ENCODE measurements at places on chromosomes 3 and 15.
A peak's percentile ranks its signal among the peaks of the same experiment; 100 is the strongest.

GRCh38 chr15:39364721-39365120 lies 216.2 kb upstream of the THBS1 start:
- DNase-seq: no peak

DNA sequence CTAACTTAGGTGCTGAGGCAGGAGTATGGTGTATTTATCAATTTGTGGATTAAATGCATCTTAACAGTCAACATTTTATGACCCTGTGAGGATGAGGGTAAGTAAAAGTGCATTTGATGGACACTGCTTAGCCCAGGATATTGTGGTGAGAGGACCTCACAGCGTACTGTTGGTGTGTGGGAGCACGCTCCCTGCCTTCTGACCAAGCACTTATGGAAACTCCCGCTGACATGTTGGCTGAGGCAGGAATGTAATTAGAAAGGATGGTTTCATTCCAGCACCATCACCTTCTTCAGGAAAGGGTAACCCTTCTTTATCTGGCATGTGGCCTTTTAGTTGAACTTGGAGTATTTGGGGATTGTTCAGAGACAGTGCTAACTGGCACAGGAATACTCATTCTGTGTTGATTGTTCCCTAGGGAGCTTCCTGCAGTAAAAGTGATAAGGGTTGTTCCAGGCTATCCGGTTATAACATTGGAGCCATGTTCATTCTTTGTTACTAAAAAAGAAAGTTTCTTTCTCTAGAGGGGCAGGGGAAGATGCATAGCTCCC lies 11.7 kb upstream of the FSTL1 start:
- DNase-seq: no peak

DNA sequence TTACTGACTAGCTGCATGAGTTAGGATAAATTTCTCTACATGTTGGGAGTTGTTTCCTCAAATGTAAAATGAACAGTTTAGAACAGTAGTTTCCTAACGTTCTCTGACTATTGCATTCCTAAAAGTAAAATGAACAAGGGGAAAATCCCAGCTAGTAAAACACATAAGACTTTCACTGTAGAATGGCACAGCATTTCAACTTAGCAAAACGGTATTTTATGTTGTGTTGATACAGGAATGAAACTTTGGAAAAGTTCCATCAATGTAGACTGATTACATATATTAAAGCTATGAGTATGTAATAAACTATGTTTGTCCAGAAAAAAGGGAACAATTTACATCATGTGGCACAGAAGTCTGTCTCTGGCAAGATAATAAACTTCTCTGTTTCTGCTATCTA lies 297.4 kb upstream of the EPHA3 start:
- no peak for DNase-seq

GRCh38 chr15:100112061-100112420 lies 229.7 kb downstream of the ADAMTS17 start:
- DNase-seq: no peak

DNA sequence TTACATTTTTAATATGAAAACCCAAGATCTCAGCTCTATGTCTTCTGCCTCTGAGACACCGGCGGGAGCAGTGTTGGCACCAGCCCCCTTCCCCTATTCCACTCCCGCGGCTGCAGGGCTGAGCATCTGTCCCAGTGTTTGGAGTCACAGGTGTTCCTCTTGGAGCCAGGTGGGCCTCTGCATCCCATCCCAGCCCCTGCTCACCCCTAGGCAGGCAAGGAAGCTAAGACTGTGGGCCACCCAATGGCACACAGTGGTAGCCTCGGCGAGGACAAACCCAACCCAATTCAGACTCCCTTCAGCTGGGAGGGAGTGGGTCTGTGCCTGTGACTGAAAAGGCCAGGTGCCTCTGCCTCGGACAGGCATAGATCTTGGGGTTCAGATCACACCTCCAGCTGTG lies 3.1 kb downstream of the CHST13 start:
- no peak for DNase-seq

DNA sequence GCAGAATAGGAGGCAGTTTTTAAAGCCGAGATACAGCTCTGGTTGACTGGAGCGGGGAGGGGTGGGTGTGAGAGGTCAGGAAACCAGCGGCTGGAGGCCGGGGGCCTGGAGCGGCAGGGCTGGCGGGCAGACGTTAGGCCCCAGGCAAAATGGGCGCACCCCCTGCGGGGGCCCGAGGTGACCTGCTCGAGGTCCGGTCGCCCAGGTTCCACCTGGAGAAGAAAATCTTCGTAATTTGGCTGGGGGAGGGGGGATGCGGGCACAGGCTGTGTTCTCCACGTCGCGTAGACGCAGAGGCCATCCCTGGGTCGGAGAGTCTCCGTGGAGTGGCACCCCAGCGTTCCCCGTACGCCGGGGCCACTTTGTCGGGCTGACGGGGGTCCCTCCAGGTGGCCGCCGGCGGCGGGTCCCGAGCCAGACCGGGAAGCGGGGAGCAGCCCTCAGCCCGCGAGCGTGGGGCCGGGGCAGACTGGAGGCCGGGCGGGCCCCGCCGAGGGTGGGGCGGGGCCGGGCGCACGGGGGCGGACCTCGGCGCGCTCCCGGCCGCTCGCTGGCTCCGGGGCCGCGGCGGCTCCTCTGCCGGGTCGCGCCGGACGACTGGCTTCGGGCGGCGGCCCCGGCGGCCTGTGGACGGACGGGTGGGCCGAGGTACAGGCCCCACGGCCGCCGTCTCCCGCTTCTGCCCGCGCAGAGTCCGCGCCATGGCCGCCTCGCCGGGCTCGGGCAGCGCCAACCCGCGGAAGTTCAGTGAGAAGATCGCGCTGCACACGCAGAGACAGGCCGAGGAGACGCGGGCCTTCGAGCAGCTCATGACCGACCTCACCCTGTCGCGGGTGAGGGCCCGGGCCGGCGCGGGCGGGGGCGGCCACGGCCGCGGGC lies at the start of gene CRTC3:
TSS of gene CRTC3 (plus strand) at position 553 of the 879 bp plus-strand sequence. CDS start at position 702, 149 bp downstream.
- DNase-seq: peak; percentile 52

GRCh38 chr15:53681056-53681455 lies 78.4 kb downstream of the WDR72 start:
- DNase-seq: no peak

DNA sequence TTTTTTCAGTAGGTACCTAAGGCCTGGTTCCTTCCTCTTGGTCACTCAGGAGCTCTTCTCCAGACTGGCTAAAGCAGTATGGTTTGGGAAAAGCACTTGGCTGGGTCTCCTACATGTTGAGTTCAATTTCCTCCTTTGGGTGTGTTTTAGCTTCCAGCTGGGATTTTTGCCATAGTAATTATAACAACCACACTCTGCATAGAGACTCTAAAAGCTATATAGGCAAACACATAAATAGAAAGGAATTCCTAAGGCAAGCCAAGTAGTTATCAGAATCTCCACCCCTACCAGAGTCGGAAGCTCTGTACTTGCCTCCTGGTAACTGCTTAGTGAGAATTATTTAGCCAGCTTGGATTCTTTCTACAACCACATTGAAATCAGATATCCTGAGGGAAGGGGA lies 48.6 kb downstream of the FOXL2 start:
- no peak for DNase-seq

- no peak for DNase-seq
Measured at GRCh38 chr15:70795311-70795665, 31.9 kb upstream of the UACA start.

GRCh38 chr3:131172502-131173200 lies 146.0 kb downstream of the NEK11 start:
- DNase-seq: no peak

DNA sequence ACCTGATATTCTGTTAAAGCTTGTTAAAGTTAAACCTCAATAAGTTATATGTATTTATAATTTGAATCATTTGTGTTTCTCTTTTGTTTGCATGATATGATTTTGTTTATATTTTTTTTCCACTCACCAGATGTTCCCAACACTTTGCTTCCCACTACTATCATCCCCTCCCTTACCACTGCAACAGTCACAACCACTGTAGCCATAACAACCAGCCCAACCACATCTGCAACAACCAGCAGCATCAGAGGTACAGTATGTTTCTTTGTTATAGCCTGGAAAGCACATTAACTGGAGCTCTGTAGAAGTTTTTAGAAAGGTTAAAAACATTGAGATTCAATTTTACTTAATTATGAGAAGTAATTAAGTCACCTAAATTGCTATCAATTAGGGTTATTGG lies 1011.9 kb downstream of the VGLL3 start:
- no peak for DNase-seq

DNA sequence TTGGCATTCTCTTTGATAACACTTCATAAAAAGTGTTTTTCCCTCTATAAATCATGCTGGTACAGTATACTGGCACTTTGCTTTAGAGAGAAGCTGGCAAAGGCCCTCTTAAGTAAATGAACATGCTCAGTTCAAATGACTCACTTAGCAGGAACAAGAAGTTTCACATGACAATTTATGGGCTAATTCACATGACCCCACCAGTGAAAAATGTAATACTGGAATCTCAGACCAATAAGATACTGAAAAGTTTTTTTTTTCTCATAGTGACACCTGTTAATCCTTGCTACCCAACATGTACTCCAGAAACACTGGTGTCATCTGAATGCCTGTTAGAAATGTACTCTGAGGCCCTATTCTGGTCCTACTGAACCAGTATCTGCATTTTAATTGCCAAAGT lies 13.9 kb downstream of the BTBD1 start:
- no peak for DNase-seq

- no peak for DNase-seq
Measured at GRCh38 chr3:13050446-13050845, 22.8 kb downstream of the IQSEC1 start.

DNA sequence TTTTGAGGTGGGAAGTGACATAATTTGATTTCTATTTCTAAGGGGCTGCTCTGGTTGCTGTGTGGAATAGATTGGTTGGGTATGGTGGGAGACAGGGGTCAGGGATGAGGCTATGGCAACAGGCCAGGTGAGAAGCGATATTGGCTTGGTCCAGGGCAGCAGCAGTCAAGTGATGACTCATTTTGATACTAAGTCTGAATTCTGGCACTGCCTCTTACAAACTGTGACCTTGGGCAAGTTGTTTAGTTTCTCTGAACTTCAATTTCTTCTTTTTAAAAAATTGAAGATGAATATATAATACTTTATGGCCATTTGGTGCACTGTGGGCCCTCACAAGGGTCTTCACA lies 40.4 kb upstream of the CLSTN2 start:
- no peak for DNase-seq

- no peak for DNase-seq
Measured at GRCh38 chr3:31251083-31251482, 281.6 kb upstream of the STT3B start.

- no peak for DNase-seq
Measured at GRCh38 chr3:30670292-30670691, 63.9 kb downstream of the TGFBR2 start.

DNA sequence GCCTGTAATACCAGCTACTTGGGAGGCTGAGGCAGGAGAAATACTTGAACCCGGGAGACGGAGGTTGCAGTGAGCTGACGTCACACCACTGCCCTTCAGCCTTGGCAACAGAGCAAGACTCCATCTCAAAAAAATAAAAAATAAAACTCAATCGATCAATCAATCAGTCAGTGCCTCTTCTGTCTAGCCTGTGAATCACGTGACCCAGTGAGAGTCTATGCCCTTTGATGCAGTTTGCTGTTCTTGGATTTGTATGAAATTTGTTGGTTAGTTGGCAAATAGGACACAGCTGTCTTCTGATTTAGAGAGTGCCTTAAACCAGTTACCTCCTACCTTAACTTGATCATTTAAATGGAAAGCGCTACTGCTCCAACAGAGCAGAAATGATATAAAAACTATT lies 3.6 kb upstream of the RBMS3 start:
- no peak for DNase-seq

GRCh38 chr3:113153499-113154107 lies 57.8 kb upstream of the BOC start:
- no peak for DNase-seq

- DNase-seq: no peak
Measured at GRCh38 chr15:62684123-62684808, 358.3 kb upstream of the TPM1 start.

- no peak for DNase-seq
Measured at GRCh38 chr3:159974-160373, 36.6 kb upstream of the CHL1 start.

DNA sequence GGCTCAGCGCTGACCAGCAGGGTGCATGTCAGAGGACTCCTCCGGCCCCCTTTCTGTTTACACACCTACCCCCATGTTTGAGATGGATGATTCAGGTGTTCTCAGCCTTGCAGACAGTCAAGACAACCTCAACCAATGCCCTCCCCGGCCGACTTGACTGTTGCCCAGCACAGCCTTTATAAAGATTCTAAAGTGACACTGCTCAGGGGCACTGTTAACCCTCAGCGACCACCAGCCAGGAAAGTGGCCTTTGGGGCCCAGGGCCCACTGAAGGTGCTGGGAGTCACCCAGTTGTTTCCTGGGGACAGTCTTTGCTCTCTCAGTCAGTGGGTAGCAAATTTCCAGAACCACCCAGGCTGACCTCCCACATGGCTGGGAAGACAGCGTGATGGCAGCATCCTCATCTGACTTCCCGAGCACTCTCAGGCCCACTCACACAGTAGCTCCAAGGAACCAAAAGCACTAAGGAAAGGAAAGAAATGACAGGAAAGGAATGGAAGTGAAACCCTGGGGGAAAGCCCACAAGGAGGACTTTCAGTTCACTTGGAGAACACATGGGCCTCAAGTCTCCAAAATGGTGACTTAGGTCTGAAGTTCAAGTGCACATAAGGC lies 128.4 kb downstream of the ASB7 start:
- no peak for DNase-seq

GRCh38 chr3:73709712-73710111 lies 85.0 kb upstream of the PDZRN3 start:
- no peak for DNase-seq

DNA sequence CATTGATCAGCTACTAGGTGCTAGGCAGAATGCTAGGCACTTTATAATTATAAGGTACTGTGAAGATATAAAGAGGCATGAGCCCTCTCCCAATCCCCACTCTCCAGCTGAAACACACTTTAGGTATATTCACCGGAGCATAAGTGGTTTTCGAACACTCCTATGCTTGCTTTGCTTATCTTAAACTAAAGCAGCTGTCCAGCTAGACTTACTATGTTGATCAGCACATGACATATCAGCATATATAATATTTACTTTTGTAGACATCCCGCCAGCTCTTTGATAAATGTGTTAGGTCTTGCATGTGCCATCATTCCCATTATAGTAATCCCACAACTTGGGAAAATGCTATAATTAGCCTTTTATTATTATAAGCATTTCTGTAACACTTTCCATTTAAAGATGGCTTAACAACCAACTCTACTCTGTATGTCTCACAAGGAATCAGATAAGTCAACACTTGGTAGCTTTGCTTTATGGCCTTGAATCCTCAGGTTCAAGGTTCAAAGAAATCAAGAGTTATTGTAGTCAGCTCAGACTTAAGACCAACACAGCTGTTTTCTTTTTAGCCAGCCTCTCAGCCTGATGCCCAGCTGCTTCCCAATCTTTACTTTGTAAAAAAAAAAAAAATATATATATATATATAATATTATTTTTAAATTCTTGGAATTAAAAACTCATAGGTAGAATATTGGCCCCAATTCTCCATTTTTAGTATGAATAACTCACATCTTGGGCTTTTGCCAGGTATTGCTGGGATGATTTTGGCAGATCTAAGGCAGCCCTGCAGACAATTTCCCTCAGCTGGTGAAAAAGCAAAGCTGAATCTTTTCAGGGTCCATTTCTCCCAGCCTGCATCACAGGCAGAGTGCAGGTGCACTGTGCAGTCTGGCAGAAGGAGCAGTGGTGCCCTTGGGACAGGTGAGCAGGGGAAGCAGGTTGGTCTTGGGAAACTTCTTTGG lies 104.2 kb downstream of the THRB start:
- no peak for DNase-seq
